ENCODE measurements at places on chromosomes 1 and 21.
A peak's percentile ranks its signal among the peaks of the same experiment; 100 is the strongest.

- no peak overlapping the region for H3K27ac ChIP-seq
- H3K4me3 ChIP-seq: no peak overlapping the region
- no peaks in the 10 kb centered on the region for H3K27me3 ChIP-seq
These were observed 429.9 kb upstream of the ZRANB2 start for GRCh38 chr1:71510725-71511124.

- no peaks in the 10 kb centered on the region for H3K4me1 ChIP-seq
- H3K4me3 ChIP-seq: no peak overlapping the region
- no peaks in the 10 kb centered on the region for H3K36me3 ChIP-seq
- no peaks in the 10 kb centered on the region for H3K27me3 ChIP-seq
- DNase-seq: no peak
- no peak overlapping the region for H3K27ac ChIP-seq
These were observed 97.3 kb downstream of the MAP3K21 start for GRCh38 chr1:233424779-233425178.

- H3K36me3 ChIP-seq: peaks cover 10% of the 10 kb centered on the region
- H3K4me1 ChIP-seq: no peaks in the 10 kb centered on the region
- no peaks in the 10 kb centered on the region for H3K27me3 ChIP-seq
- DNase-seq: peak; percentile 56
- H3K27ac ChIP-seq: no peak overlapping the region
These were observed 20.1 kb downstream of the FAAP20 start for GRCh38 chr1:2174348-2175054.

DNA sequence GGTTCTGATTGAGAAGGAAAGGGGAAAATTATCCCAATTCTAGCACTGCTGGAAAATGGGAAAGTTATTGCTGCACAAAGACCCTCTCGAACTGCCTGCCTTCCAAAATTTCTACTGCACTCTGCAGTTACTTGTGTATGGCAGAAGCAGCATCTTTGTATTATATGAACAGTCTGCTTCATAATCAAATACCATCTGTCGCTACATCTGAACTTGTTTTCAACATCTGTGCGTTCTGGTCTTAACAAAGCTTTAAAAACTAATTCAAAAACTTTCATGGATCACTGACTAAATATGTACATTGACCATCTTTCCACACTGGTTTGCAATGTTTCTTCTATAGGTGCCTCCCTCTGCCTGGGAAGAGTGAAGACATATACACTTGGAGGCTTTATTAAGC lies 79.2 kb downstream of the PROX1 start:
- DNase-seq: no peak
- no peak overlapping the region for H3K27ac ChIP-seq
- no peak overlapping the region for H3K4me3 ChIP-seq
- no peaks in the 10 kb centered on the region for H3K27me3 ChIP-seq
- H3K36me3 ChIP-seq: no peaks in the 10 kb centered on the region

DNA sequence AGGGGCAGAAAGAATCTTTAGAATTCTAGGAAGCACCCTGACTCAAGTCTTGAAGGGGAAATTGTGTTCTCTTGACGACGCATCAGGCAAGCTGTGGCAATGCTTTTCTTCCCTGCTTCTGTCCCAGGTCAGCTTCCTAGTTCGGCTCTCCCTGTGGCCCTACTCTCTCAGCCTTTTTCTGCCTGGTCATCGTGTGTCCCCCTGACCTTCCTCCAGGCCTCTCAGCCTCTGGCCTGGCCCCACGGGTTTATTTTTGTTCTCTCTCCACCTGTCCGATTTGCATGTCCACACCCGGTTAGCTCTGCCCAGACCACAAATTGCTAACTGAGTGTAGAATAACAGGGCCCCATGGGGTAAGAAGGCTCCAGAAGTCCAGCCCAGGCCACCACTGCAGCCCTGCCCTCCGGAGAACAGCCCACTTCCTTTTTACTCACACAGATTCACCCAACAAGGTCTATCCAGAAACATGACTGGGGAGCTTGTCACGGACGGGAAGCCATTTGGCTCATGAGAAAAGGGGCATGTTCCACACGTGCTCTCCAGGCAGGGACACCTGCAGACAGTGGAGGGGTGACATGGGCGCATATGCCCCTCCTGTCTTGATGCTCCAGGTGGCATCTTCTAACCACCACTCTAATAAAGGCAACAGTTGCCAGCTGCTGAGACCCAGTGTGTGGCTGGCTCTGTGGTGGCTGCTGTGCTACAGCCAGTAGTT lies 9.8 kb downstream of the KCNN3 start:
- no peaks in the 10 kb centered on the region for H3K27me3 ChIP-seq
- no peak overlapping the region for H3K4me3 ChIP-seq
- peak overlapping the region; percentile 66 for H3K27ac ChIP-seq
- no peaks in the 10 kb centered on the region for H3K4me1 ChIP-seq
- H3K36me3 ChIP-seq: no peaks in the 10 kb centered on the region

- no peak for DNase-seq
- no peaks in the 10 kb centered on the region for H3K4me1 ChIP-seq
- no peak overlapping the region for H3K27ac ChIP-seq
- H3K4me3 ChIP-seq: no peak overlapping the region
These were observed 55.8 kb downstream of the ROR1 start for GRCh38 chr1:63829349-63830327.

- H3K27me3 ChIP-seq: no peaks in the 10 kb centered on the region
- H3K4me3 ChIP-seq: no peak overlapping the region
- H3K4me1 ChIP-seq: peaks cover 45% of the 10 kb centered on the region
These were observed 14.8 kb downstream of the PSEN2 start for GRCh38 chr1:226884966-226885820.

DNA sequence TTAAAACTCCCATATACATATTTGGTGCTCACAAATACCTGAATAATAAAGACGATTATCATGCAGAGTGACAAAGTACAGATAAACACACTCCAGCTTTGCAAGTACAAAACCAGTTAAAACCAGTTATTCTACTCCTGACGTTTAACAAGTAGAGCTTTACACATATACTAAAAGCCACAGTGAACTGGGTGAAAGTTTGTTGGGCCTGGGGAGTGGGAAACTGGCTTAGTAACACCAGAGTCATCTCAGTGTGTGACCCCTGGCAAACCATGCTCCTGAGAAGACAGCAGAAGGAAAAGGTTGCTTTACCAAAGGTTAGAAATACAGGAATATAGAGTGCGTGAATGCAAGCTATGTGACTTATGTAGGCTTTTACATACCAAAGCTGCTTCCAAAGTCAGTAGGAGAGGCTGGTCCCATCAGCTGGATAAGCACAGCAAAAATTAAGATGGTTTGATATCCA lies 148.1 kb downstream of the NRIP1 start:
- H3K27me3 ChIP-seq: no peaks in the 10 kb centered on the region
- DNase-seq: no peak
- no peaks in the 10 kb centered on the region for H3K36me3 ChIP-seq
- H3K27ac ChIP-seq: no peak overlapping the region
- no peak overlapping the region for H3K4me3 ChIP-seq

DNA sequence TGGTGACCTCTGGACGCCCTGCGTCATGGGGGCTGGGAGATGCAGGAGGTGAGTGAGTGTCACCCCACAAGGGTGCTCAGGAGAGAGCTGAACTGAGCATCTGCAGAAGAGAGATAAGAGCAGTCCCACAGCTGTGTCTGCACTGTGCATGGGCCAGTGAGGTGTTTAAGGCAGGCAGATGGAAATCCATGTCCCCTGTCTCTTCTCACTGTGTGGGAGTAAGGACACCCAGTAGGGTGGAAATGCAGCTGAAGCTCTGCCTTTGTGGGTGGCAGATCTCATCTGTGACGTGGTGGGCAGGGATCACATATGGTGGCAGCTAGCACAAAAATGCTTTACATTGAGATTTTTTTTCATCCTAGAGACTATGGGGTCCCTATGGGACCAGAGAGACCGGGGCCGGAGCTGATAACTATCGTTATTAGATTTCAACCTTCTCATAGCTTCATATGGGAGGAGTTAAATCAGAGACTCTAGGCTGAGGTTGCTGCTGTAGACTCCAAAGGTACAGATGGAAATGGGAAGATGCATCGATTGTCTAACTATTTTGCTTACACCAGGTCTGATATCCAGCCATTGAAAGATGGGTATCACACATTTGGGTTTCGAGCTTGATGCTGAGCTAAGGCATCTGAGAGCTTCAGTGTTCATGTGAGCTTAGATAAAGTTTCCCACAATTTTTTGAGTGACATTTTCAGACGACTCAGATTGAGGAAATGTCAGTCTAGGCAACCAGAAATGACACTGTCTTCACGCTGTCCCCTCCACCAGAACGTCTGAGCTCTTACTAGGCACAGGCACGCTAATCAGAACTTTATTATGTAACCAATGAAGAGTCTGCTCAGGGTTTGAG lies 65.3 kb upstream of the PSEN2 start:
- no peaks in the 10 kb centered on the region for H3K27me3 ChIP-seq
- H3K4me1 ChIP-seq: no peaks in the 10 kb centered on the region
- H3K4me3 ChIP-seq: no peak overlapping the region
- DNase-seq: no peak
- H3K27ac ChIP-seq: no peak overlapping the region
- H3K36me3 ChIP-seq: no peaks in the 10 kb centered on the region

DNA sequence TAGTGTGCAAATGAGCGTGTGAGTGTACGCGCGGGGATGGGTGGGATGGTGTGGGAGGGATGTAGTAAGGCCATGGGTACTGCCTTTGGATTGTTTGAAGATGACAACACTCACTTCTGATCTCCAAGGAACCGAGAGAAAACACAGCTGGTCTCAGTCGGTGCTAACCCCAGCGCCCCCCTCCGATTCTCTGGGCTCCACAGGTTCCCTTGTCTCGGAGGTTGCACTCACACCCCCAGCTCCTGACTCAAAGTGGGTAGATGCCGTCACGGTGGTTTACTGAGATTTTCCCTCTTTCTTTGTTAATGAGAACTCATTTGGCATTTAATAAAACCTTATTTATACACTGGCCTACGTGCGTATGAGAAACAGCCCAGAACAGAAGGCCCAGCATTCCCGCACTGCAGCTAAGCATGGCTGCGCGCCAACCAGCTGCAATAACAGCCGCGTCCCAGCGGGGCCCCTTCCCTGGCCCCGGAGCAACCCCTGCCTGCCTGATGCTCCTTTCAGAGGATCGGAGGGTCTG lies 25.8 kb downstream of the ABCA4 start:
- H3K27ac ChIP-seq: peak overlapping the region; percentile 81
- H3K4me1 ChIP-seq: peaks cover 40% of the 10 kb centered on the region
- H3K36me3 ChIP-seq: no peaks in the 10 kb centered on the region
- H3K4me3 ChIP-seq: no peak overlapping the region
- no peaks in the 10 kb centered on the region for H3K27me3 ChIP-seq
- DNase-seq: peak; percentile 83

DNA sequence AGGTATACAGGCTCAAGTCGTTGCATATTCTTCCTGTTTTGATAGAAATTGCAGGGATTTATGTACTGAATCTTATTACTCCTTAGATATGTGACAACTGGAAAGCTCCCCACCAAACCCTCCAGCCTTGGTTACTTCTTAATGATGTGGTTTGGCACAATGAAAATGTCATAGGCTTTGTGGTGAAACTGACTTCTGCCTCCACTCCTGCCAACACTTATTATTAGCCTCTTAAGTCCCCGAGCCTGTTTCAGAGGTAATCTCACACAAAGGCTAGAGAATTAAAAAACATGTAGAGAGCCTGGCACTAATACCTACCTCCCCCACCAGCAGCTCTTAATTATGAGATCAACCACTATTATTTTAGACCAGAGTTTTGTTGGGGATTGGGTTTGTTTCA lies 4.2 kb downstream of the COX20 start:
- no peak overlapping the region for H3K4me3 ChIP-seq
- no peak overlapping the region for H3K27ac ChIP-seq
- DNase-seq: no peak

DNA sequence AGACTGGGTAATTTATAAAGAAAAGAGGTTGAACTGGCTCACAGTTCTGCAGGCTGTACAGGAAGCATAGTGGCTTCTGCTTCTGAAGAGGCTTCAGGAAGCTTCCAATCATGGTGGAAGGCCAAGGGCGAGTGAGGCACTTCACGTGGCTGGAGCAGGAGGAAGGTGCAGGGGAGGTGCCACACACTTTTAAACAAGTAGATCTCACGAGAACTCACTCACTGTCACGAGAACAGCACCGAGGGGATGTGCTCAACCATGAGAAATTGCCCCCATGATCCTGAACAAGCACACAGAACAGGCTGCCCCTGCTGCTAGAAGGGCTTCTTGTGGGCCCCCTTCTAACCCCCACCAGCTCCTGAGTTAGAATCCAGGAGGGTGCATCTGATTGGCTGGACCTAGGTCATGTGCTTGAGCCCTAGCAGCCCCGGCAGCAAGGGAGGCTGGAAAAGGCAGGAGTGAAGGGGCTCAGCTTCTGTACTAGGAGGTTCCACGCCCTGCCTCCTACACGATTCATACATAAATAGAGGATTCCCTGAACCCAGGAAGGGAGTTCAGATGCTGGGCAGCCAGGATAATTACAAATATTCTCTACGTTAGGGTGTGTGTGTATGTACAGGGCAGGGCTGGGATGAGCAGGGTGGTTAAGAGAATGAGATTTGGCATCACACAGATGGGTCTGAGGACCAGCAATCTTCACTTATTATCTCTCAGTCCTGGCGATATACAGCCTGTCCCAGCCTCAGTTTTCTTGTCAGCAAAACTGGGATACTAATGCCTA lies 72.8 kb upstream of the ATP5PO start:
- no peak overlapping the region for H3K4me3 ChIP-seq
- no peaks in the 10 kb centered on the region for H3K27me3 ChIP-seq
- no peaks in the 10 kb centered on the region for H3K36me3 ChIP-seq
- no peak overlapping the region for H3K27ac ChIP-seq
- H3K4me1 ChIP-seq: no peaks in the 10 kb centered on the region

DNA sequence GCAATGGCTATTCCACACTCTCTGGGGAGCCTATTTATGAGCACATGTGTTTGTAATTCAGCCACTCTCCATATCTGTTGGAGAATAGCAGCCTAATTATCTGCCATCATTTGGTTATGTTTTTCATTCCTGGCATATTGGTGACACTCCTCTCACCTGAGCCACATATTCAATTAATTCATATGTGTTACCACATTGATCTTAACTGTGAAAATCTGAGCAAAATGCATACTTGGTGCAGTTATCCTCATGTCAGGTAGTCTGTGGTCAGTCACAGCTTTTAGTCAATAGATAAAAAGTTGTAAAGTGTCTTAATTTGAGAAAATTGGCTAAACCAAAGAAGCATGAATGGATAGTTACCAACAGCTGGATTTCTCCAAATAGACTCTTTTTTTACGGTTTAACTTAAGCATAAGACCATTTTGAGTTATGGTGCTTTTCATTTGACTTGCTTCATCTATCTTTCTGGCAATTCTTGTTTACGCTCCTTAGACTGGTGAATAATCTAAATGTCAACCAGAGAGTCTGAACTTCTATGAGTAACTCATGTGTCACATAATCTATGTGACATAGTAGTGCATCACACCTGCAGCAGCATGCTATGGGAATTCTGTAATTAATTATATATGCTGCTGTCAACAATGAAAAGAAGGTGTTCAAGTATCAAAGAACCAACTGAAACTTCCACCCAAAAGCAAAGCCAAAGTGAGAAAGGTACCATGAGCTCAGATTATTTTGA lies 187.7 kb upstream of the SGIP1 start:
- no peak overlapping the region for H3K27ac ChIP-seq
- peaks cover 37% of the 10 kb centered on the region for H3K4me1 ChIP-seq
- H3K27me3 ChIP-seq: no peaks in the 10 kb centered on the region
- H3K4me3 ChIP-seq: no peak overlapping the region
- DNase-seq: no peak
